ENCODE measurements at places on chromosomes 12 and 14.
A peak's percentile ranks its signal among the peaks of the same experiment; 100 is the strongest.

- no peak for DNase-seq
These were observed 181.5 kb upstream of the PRKD1 start for GRCh38 chr14:30108975-30109700.

DNA sequence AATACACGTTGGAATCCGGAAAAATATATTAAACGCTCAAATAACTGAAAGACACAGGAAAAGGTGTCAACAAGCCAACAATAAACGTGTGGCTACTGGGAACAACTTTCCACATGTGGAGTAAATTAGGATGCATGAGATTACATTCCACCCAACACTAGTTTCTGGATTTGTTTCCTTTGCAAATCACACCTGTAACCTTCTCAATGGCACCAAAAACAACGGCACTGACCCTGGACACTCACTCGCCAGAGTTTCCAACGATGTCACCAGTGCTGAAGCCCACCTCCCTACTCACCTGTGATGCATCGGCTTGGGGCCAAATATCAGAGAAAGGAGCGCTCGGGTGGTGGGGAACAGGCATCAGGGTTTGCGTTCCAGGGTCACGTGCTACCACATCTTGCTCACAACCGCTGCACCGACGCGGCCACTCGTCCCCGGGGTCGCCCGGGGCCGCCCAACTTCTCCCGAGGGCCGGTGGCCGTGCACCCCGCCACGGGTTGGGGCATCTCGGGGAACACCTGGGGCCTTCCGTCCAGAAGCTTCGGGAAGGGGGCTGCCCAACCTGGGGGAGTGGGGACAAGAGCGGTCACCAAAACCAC, 629 bp downstream of the PRDM4 start:
- DNase-seq = peak; percentile 42

- DNase-seq = no peak
These were observed 234.0 kb downstream of the SYT1 start for GRCh38 chr12:79098530-79098929.

DNA sequence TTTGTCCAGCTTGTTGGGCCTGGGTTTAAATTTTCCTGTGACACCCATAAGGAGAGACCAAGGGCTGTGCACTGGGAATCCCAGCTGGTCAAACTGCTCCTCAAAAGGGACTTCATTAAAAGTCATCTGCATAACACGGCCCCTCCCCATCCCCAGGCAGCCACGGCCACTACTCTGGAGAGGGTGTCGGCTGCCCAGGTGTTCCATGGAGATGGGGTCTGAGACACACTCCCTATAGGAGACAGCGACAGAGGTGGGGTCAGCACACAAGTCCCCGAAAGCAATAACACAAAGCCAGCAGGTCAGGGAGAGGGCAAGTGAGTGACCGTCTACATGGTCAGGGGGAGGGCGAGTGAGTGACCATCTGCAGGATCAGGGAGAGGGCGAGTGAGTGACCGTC, 75.6 kb upstream of the BCL11B start:
- no peak for DNase-seq

- peak; percentile 96 for DNase-seq
These were observed at the start of the genes CCDC92 and ZNF664 for GRCh38 chr12:123972457-123973401. Gene CCDC92, minus strand, starts transcription at chr12:123972831. Its CDS starts 28,526 bp downstream, at chr12:123944305. Gene ZNF664, plus strand, starts transcription at chr12:123973215. Its CDS starts 38,930 bp downstream, at chr12:124012145.

DNA sequence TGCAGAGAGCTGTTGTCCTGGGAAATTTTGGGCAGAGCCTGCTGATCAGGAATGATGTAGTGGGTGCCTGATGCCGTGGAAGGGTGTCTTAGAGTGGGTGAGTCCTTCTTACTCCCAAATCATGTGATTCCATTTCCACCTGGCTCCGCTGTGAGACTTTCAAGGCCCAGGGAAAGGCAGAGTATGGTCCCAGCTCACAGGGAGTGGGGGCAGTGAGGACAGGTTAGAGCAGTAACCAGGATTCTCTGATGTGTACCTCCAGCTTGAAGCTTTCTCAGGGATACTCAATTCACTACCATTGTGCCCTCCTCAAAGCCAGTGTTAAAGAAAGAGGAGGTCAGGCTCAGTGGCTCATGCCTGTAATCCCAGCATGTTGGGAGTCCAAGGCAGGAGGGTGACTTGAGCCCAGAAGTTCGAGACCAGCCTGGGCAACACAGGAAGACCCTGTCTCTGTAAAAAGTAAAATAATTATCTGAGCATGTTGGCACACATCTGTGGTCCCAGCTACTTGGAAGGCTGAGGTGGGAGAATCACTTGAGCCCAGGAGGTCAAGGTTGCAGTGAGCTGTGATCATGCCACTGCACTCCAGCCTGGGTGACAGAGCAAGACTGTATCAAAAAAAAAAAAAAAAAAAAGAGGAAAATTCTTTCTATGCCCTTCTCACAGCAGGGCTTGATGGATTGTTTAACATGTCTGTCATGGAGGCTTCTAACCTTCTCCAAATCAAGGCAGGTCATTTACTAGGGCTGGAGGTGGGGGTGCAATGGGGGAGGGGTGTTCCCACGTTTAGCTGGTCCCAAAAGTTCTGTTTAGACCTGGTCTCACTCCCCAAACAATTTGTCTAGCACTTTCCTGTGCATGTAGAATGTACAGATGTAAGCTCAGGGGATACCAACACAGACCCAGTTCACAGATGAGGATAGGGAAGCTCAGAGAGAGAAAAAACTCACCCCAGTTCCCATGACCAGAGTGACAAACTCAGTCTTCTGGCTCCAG, 12.5 kb upstream of the IQSEC3 start:
- DNase-seq = no peak

DNA sequence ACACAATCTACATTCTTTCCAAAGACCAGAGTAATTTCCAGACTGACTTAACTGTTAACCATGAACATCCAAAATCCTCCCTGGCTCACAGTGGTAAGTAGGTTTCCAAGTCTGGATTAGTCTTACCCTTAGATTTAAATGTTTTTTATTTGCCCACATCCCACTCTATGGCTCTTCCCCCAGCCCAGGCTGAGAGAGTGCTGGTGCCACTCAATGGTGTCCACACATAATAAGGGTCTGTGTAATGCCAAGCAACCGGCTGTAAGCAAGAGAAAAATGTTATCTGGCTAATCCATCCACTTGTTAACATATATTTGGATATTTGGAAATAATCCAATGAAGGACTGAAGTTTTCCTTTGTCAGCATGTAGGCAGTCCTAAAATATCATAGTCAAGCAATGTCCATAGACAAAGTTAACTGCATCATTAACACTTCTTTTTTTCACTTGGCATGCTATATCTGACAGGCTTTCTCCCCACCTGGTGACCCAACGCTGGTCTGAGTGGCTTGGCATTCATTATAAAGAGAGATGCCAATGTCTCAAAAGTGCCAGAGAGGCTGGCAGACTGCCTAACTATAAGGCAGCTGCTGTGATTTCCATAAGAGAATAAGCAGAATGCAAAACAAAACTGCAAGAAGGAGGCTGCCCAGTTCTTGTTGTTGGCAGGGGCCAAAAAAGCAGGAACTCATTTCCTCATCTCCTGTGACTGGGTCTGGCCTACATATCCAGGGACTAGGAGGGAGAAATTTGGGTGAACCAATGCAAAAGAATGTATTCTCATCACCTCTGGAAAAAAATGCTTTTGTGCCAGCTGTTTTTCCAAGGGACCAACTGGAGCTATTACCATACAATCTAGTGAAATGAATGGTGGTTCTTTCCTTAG, 13.9 kb upstream of the HOXC13 start:
- DNase-seq = no peak

DNA sequence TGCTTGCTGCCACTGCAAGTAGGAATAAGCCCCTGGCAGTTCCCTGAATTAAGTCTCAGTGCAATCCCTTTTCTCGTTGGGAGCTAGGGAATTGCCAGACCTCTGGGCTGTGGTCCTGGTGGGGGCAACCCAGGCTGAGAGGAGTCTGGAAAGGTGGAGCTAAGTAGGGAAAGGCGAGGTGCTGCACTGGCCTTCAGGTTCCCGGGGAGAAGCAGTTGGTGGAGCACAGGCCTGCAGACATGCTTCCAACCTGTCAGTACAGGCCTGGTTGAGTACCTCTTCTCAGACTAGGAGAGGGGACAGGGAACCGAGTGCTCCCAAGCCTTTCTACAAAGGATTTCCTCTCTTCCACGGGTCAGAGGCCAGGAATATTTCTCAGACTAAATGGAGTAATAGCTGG, 1.5 kb downstream of the NRIP2 start:
- no peak for DNase-seq

- DNase-seq = no peak
These were observed 43.7 kb upstream of the HECTD1 start for GRCh38 chr14:31251028-31251958.

DNA sequence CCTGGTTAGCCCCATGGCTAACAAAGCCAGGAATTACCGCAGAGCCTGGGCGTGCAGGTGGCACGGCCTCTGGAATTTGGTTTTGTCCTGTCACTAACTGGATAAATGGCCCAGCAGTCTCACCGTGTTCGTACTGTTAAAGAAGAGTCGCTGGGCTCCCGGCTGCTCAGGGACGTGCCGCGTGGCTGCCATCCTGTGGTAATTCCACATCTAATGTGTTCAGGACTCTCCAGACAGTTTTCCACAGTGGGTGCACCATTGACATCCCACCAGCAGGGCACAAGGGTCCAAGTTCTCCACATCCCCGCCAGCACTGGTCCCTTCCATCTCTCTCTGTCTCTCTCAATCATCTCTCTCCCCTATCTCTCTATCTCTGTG, 19.6 kb downstream of the NOC4L start:
- DNase-seq = no peak

DNA sequence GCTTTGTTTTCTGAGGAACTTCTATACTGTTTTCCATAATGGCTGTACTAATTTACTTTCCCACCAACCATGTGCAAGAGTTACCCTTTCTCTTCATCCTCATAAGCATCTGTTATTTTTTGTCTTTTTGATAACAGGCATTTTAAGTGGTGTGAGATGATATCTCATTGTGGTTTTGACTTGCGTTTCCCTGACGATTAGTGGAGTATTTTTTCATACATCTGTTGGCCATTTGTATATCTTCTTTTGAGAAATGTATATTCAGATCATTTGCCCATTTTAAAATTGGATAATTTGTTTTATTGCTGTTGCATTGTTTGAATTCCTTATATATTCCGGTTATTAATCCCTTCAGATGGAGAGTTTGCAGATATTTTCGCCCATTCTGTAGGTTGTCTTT, 10.2 kb upstream of the HMGA2 start:
- no peak for DNase-seq

DNA sequence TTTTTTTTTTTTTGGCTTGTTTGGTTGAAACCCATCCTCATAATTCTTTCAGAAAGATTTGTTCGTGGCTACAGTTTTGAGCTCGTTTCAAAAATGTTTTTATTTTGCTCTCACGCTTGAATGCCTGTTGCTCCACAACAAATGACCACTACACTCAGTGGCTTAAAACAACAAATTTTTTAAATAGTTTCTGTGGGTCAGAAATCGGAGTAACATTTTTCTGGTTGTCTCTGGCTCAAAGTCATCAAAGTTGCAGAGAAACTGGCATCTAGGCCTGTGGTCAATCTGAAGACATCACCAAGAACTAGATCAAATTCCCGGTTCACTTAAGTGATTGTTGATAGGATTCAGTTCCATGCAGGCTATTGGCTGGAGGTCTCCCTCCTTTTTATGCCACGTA, 560.0 kb downstream of the SNAPC1 start:
- DNase-seq = no peak

DNA sequence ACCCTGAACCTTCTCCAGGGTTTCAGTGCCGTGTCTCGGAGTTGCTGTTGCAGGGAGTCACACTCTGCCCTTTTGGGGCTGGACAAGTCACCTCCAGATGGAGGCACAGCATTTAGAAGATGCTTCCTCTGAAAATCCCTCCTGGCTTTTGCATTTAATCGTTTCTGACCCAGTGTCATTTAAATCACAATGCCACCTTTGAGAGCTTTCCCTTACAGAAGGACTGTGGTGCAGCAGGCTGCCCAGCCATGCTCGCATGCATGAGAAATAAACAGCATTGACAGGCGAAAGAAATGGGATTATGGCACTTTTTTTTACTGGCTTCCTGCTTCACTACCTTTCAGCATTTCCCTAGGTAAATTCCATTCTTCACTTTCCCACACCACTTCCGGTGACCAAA, 113.4 kb upstream of the DYRK2 start:
- no peak for DNase-seq

- DNase-seq = no peak
These were observed 122.9 kb upstream of the ATP2B1 start for GRCh38 chr12:89831310-89832095.

DNA sequence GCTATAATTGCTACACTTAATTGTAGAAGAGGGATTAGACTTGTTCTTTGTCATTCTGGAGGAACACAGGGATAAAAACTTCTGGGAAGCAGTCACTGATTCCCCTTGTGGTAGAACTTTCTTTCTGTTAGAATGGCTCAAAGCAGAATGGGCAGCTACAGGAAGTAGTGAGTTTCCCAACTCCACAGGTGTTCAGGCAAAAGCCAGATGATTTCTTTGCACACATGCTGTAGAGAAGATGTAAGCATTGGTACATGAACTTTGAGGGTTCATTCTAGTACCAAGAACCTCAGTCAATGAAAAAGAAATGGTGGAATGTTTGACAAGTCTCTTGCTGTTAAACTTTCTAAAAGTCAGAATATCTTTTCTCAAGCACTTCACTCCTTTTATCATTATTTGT, 4.3 kb downstream of the NDUFA9 start:
- no peak for DNase-seq

DNA sequence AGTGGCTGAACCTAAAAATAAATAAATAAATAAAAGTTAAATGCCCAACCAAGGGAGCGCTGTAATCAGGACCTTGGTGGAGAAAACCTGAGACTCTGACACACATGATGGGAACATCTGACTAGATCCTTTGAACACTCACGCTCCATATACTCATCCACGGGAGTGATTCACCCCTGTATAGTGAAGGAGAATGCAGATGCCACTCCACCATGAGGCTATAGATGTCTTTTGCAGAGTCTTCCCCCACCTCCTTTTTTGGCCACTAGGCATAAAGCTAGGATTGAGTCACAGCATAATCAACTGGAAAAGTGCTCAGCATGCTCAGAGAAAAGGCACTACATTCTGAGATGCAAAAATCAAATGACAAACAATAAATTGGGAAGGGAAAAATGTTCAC, 19.0 kb downstream of the ADAM20 start:
- no peak for DNase-seq

- no peak for DNase-seq
These were observed 6.1 kb upstream of the GPRC5A start for GRCh38 chr12:12885096-12885792.

- no peak for DNase-seq
These were observed 48.0 kb downstream of the CD163L1 start for GRCh38 chr12:7395950-7396349.

GRCh38 chr12:88194868-88195267, 52.8 kb downstream of the TMTC3 start:
- DNase-seq = no peak

- no peak for DNase-seq
These were observed 63.0 kb upstream of the BTG1 start for GRCh38 chr12:92208613-92209121.

GRCh38 chr14:92316937-92317336, 6.0 kb upstream of the SLC24A4 start:
- DNase-seq = no peak

All from HEK293T (cell line).